IPS DF 19.7 (cell line): ENCODE measurements at places on chromosomes 3 and 15.

DNA sequence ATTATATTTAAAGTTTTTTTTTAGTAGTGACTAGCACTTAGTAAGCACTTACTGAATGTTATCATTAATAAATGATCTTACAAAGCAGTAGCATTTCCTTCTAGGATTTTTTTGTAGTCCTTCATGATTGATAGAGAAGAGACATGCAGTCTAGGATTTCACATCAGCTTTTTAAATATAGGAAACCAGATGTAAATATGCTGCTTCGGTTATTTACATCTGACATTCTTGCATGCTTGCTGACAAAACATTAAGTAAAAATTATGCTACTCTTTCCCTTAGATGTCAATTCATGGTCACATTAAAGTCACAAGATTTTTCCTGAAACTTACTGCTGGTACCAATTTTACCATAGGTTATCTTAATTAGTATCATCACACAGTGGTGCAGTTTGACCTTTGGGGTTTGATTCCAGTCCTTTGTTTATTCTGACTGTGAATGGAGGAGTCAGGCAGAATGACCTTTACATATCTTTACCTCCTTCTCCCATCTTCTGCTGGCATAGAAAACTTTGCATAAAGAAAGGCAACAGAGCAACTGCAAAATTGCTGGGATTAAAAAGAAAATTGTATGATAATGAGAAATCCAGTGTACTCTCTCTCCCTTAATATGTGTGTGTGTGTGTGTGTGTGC is 286.5 kb downstream of the LPP start:
- no peak for DNase-seq

DNA sequence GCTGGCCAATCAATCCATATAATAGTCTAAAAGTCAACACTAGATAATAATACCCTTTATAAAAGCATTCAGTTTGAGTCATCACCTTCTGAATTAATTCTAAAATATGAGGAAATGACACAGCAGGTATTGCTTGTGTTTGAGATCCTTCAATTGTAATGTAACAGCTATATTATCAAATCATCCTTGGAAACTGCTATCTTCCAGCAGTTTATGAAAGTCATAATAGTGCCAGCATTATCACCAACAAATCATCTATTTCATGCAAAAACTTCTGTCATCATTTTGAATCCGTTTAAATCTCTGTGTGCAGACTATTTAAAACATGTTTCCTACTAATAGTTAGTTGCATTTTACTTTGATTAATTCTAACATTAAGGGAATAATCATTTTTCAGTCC is 468.7 kb downstream of the CADM2 start:
- no peak for DNase-seq

DNA sequence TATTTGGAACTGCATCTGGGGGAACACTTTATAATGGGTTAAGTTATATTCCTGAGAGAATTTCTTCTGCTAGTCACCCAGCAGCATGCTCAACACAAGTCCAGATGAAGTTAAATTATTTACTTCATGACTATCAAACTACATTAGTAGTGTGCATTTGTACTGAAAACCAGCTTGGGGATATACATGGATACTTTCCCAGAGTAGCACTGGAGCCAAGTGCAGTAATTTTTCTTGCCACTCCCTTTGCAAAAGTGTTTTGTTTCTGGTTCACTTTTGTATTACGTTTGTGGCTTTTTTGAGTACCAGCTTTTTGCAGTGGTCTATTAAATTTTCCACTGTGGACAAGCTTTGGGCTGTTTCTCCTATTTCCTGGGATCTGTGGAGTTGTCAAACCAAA is 243.0 kb downstream of the AGBL1 start:
- no peak for DNase-seq

DNA sequence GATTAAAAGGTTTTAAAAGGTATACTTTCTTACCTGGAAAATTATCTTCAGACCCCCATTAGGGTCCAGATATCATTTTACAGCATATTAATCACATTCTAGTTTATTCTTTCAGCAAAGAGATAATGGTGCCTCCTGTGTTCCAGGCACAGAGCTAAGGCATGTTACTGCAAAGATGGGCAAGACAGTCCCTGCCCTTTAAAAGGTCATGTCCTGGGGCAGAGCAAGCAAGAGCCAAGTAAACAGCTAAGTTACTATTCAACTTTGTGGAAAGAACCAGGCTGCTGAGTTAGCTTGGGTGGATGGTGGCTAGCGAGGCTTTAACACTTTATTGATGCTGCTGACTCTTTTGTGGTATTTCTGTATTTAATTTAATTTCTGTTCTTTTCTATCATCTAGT is 75.0 kb downstream of the LRRC28 start:
- DNase-seq = no peak

DNA sequence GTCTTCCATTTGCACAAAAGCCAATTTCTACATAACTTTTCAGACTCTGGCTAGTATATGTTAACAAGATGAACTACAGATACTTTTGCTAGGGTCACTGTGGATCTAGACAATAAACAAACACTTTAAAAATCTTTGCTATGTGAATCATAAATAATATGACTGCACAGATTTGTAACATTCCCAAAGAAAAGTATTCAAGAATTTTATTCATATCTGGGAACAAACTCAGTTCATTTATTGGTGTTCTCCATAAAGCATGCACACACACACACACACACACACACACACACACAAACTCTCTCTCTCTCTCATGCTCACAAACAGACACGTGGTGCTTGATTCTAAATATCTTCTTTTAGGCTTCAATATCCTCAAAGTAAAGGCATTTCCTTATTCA is 18.8 kb upstream of the THRB start:
- DNase-seq = no peak

GRCh38 chr15:38886315-38887163 is 321.9 kb upstream of the RASGRP1 start:
- DNase-seq = no peak

- no peak for DNase-seq
These were observed 89.6 kb upstream of the AADACL2 start for GRCh38 chr3:151644020-151644620.

DNA sequence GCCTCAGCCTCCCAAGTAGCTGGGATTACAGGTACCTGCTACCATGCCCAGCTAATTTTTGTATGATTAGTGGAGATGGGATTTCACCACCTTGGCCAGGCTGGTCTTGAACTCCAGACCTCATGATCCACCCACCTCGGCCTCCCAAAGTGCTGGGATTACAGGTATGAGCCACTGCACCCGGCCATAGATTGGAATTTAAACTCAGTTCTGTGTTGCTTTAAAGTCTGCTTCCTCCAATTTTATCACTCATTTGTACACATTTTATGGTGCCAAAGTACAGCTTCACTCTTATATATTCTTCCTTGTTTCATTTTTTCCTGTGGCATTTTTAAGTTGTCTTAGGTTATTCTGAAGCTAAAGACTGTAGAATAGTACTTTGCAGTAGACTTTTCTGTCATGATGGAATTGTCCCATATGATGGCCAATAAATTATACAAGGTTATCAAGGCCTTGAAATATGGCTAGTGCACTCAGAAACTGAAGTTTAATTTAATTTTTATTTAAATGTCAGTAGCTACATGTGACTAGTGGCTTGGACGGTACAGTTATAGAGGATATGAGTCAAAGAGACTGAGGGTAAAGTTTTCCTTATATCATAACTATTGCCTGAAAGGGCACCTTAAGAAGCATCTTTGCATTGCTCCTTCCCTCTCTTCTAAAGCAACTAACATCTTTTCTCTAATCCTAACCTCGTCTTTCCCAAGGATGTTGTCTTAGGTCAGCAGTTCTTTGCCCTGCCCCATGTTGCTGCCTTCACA is 28.1 kb downstream of the ATP11B start:
- DNase-seq = no peak

DNA sequence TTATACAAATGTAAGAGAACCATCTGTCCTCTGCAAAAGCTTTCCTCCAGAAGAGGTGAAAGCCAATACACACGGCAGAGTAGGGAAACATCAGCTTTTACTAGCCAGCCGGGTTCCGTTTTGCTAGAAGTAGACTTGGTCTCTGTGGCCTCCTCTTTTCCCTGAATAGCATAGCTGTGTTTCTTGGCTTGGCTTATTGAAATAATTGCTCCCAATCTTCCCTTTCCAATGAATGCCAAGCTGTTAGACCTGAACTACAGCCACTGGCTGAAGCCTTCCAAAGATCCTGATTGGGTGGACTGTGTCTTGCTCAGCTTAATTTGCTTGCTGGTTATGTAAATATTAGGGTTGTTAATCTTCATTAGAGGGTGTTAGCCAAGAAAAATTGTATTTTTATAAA is 157.8 kb upstream of the ROPN1 start:
- DNase-seq = no peak

- no peak for DNase-seq
These were observed 304.5 kb upstream of the SEMA6D start for GRCh38 chr15:47412802-47413201.

DNA sequence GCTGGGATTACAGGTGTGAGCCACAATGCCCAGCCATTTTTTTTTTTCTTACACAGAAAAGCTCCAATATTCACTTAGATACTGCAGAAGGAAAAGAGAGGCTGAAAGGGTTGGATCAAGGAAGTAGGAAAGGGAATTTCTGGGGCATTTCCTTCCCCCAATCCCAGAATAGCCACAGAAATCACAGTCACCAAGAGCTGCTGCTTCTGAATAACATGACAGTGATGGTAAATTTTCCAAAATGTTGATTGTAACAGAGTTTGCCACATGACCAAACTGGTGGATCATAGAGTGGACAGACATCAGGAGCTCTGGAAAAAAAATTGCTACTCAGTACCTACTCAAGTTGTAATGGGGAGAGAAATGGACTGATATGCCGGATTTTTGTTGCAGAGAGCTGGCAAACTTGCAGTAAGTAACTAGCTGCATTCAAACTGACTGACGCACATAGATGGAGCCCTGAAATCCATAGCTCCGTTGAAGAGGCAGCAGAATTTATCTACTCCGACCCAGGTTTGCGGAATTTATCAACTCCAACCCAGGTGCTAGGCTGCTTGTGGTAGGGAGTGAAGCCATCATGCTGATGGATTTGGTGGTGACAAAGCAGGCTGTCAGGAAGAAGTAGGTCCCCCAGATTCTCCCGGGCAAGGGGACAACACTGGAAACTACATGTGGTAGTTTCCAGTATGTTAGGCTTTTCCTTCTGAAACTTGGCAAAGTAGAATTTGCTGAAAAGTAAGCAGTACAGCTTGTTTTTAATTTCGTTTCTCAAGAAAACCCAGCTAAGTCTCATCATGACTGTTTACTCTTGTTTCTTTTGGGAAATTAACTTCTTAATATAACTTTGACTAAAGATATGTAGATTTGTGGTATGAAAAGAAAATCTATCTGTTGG is 10.5 kb upstream of the ADPGK start:
- DNase-seq = no peak

DNA sequence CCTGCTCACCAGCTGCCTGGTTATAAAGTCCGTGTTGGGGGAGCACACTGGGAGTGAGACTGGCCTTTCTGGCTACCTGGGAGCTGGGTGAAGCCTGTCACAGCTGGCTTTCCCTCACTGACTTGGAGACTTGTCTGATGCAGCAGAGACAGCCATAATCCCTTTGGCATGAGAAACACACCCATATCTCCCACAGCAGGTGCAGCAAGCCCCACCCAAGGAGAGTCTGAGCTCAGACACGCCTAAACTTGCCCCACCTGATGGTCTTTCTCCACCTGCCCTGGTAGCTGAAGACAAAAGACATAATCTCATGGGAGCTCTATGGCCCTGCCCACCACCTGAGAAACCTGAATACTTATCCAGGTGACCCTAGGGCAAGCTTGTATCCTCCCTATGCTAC is 54.8 kb downstream of the NMD3 start:
- no peak for DNase-seq

DNA sequence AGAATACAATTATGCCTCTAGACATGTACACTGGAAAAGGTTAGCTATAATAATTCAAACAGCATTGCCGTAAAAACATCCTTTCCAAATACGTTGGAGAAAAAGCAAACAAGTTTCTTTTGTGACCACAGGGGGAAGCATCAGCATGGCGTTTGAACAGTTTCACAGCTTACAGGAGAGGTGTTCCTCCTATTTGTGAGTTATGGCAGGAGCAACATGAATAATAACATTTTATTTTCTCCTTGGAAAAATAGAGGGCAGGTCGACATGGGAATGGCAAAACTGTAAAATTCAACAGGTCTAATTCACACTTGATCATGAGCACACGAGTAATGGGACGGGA is 39.7 kb upstream of the GADL1 start:
- DNase-seq = no peak

GRCh38 chr3:194046531-194046930 is 89.4 kb upstream of the HES1 start:
- DNase-seq = no peak

GRCh38 chr3:177060492-177060891 is 136.8 kb downstream of the TBL1XR1 start:
- DNase-seq = no peak

DNA sequence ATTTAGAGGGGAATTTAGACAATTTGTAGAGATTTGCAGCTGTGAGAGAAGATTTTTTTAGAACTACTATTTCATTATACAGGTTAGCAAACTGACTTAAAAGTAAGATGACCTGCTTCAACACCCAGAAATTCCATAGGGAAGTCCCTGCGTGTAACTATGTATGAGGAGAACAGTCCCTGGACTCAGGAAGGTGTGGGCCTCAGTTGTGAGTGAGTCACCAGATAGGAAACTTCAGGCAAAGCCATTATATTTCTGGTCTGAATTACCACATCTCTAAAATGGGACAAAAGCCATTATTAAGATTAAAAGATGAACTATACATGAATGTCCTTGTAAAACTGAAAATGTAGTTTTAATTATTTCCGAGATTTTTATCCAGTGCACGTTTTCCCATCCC is 488.3 kb upstream of the GOLIM4 start:
- no peak for DNase-seq

- DNase-seq = no peak
These were observed 92.8 kb upstream of the MITF start for GRCh38 chr3:69646287-69647067.

- DNase-seq = no peak
These were observed 8.9 kb downstream of the DUSP7 start for GRCh38 chr3:52047295-52047960.

DNA sequence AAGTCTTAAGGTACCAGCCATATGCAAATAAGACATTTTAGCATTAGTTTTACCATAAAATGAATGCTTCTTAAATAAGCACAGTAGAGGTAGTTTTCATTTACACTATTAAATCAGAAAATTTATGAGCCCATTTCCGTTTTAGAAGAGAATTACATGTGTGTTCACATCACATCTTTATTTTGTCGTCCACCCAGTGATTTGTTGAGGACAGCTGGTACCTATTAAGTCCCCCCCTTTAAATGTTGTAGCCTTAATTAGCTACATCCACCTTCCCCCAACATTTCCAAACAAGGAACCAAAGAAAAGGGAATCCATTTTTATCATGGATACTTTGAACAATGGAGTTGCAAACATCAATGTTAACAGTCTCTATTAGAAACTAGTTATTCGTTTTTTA is 6.8 kb downstream of the IL17RD start:
- DNase-seq = no peak
